ENCODE measurements at places on chromosomes 6 and 20.
A peak's percentile ranks its signal among the peaks of the same experiment; 100 is the strongest.

- peaks cover 1% of the 10 kb centered on the region for H3K4me1 ChIP-seq
- H3K27me3 ChIP-seq = no peaks in the 10 kb centered on the region
- H3K4me3 ChIP-seq = no peak overlapping the region
These were observed 97.4 kb downstream of the RIN2 start for GRCh38 chr20:19855416-19855815.

- no peak for DNase-seq
- no peaks in the 10 kb centered on the region for H3K4me1 ChIP-seq
These were observed 174.2 kb upstream of the KCNG1 start for GRCh38 chr20:51196991-51197651.

DNA sequence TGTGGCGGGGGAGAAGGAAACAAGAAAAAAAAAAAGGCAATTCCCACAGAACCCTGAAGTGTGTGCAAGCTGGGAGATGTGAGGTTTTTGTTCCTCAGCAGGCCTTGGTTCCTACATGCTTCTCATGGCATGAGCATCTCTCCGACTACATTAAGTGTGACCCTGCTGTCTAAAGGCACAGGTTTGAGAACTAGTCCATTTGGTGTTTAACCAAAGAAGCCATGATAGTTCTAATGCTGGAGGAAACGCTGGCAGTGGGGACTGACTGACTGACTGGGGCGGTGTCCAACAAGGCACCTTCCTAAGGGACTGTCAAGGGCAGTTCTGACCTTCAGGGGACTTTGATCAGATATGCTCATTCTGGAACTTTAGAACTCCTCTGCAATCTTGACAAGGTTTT lies 3.8 kb downstream of the TXNDC5 start:
- no peaks in the 10 kb centered on the region for H3K27me3 ChIP-seq
- H3K4me1 ChIP-seq = peaks cover 9% of the 10 kb centered on the region
- H3K4me3 ChIP-seq = no peak overlapping the region
- no peak overlapping the region for H3K27ac ChIP-seq
- DNase-seq = no peak
- peaks cover 26% of the 10 kb centered on the region for H3K36me3 ChIP-seq

GRCh38 chr6:19180348-19181072 lies 656.7 kb upstream of the ID4 start:
- peak; percentile 22 for DNase-seq
- H3K4me3 ChIP-seq = no peak overlapping the region
- H3K36me3 ChIP-seq = no peaks in the 10 kb centered on the region
- peak overlapping the region; percentile 43 for H3K27ac ChIP-seq
- H3K4me1 ChIP-seq = no peaks in the 10 kb centered on the region

DNA sequence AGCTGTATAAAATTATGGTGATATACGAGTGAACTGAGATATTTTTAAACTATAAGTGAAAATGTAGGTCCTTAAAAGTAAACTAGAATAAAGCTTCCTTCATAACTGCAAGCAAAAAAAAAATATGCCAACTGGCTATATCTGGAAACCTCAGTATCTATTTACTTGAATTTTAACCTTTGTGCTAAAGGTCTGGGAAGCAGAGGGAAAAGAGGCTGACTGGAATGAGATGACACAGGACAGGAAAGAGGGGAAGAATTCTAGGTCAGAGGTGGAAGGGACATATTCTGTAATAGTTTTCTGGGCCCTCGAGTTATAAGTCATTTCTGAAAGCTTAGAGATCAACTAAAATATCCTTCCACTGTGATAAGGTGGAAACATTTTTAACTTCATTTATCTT lies 46.8 kb downstream of the AIG1 start:
- no peaks in the 10 kb centered on the region for H3K4me1 ChIP-seq
- DNase-seq = no peak
- H3K27me3 ChIP-seq = no peaks in the 10 kb centered on the region
- no peaks in the 10 kb centered on the region for H3K36me3 ChIP-seq

- no peaks in the 10 kb centered on the region for H3K36me3 ChIP-seq
- H3K4me1 ChIP-seq = peaks cover 6% of the 10 kb centered on the region
- H3K27me3 ChIP-seq = no peaks in the 10 kb centered on the region
- no peak for DNase-seq
These were observed 3.3 kb downstream of the MYO6 start for GRCh38 chr6:75752365-75752764.

DNA sequence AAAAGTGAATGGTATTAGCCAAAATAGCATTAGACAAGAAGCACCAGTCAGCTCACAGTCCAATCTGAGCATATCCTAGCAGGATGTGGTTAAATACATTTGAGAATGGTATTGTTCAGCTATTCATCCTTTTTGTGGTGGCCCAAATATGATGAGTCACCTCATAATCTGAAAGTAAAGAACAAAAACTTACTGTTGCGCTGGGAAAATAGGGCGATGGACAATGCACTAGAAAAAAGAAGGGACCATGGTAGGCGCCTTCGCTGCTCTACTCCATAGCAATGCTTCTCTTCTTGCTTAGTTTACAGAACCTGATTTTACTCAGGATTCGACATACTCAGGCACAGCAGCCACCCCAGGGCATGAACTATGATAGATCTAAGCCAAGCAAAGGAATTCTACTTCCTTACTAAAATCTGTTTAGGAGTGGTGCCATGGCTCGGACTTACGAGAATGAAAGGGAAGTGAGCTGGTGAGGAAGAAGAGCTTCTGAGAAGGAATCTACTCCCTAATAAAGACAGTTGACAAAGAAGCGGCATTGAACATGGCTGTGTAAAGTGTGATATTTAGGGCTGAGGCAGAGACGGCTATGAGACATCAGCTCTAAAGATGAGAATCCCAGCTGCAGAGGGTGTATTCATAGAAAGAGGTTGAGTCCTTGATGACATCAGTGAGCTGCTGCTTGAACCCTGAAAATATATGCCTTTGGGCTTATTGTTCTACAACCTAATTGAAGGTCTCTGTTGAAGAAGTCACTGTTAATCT lies 16.6 kb upstream of the FBXO9 start:
- H3K4me1 ChIP-seq = peaks cover 6% of the 10 kb centered on the region
- no peak for DNase-seq
- H3K27ac ChIP-seq = no peak overlapping the region
- H3K36me3 ChIP-seq = no peaks in the 10 kb centered on the region
- H3K4me3 ChIP-seq = no peak overlapping the region

- H3K4me3 ChIP-seq = no peak overlapping the region
- no peaks in the 10 kb centered on the region for H3K4me1 ChIP-seq
- DNase-seq = no peak
- H3K36me3 ChIP-seq = peaks cover 11% of the 10 kb centered on the region
These were observed 17.6 kb downstream of the NQO2 start for GRCh38 chr6:3017304-3017703.

- no peaks in the 10 kb centered on the region for H3K27me3 ChIP-seq
- no peaks in the 10 kb centered on the region for H3K4me1 ChIP-seq
- H3K4me3 ChIP-seq = no peak overlapping the region
These were observed 11.8 kb downstream of the UQCC2 start for GRCh38 chr6:33699739-33700138.

DNA sequence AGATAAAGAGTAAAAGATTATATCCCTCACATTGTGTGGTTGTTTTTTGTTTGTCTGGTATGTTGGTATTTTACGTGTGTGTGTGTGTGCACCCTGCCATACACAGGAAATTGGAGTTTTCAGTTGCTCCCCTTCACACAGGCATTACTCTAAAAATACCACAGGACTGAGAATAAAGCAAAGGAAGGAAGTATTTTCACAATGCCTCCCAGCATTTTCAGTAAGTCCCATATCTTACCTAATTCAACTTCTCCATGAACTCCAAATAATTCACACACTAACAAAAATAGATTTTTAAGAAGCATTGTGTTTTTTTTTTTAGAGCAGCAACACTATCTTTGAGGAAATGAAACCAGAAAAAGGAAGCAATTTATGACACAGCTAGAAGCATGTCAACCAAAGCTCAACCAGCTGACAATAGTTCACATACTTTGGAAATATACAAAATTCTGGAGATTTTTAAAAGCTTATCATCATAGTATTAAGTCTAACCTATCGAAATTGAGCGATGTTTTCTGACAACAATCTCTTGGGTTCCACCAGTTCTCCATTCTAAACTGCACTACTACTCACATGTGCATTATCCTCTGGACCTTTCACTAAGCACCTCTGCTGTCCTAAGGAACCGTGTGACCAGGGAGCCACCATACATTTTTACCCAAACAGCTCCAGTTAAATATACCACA lies 2.1 kb downstream of the UBE2J1 start:
- peak overlapping the region; percentile 42 for H3K4me3 ChIP-seq
- H3K4me1 ChIP-seq = peaks cover 19% of the 10 kb centered on the region
- H3K36me3 ChIP-seq = no peaks in the 10 kb centered on the region
- DNase-seq = no peak
- no peaks in the 10 kb centered on the region for H3K27me3 ChIP-seq

DNA sequence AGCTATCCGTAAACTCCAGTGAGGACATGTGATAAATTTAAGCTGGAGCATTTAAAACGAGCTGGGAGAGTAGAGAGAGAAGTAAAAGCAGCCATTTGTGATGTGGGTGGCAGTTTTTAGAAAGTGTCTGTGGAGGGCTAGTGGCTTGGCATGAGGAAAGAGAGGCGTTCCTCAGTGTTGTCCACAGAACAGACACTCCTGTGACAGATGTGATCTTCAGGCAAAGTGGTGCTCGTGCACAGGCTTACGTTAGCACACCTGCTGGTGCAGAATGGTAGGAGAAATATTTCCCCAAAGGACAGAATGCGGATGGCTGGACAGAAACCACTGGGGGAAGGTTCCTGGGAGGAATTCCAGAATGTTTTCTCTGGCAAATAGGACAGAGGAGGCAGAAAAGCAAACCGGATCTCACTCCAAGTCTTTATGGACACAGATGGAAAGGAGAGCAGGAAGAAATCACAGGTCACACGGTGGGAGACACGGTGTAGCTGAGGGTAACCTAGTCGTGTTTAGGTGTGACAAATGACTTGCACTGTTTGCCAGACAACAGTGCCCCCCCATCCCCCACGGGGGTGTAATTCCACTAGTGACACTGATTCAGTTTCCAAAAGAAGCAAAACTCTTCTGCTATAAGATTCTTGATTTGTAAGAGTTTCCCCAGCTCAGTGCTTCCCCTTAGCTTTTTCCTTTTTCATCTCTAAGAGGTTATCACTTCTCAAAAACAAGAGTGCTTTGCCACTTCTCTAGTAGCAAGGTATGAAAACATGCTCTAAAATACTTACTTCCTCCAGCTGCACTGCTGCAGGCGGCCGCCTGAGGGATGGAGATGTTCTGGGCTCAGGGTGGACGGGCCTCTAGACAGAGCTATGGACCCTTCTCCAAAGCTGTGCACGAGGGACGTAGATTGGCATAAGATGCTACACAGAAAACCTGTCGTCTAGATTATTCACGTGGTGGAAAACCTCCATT lies 293.2 kb downstream of the QKI start:
- peak overlapping the region; percentile 16 for H3K4me3 ChIP-seq
- no peaks in the 10 kb centered on the region for H3K36me3 ChIP-seq
- H3K27ac ChIP-seq = no peak overlapping the region
- H3K27me3 ChIP-seq = no peaks in the 10 kb centered on the region
- peaks cover 6% of the 10 kb centered on the region for H3K4me1 ChIP-seq

GRCh38 chr20:21796059-21796458 lies 90.6 kb downstream of the PAX1 start:
- no peak overlapping the region for H3K4me3 ChIP-seq
- H3K27me3 ChIP-seq = no peaks in the 10 kb centered on the region
- no peak for DNase-seq
- no peaks in the 10 kb centered on the region for H3K36me3 ChIP-seq

DNA sequence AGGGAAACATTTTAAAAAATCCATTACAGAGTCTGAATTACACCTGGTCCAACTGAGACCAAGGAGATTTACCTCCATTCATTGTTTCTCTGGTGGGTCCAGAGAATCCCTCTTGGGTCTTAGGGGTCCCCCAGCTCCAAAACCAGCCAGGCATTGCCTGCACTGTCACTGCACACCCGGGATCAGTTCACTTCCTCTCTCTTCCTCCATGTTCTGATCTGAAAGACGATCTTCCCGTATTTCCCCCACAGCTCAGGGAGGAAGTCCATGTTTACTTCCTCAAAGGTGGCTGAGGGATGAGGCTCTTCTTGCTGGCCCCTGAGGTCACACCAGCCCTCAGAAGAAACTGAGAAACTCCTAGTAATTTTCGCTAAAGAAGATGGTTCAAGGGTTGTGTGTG lies 159.7 kb downstream of the BMP7 start:
- no peak overlapping the region for H3K4me3 ChIP-seq
- H3K4me1 ChIP-seq = no peaks in the 10 kb centered on the region
- no peaks in the 10 kb centered on the region for H3K27me3 ChIP-seq
- DNase-seq = no peak
- H3K27ac ChIP-seq = no peak overlapping the region
- H3K36me3 ChIP-seq = no peaks in the 10 kb centered on the region

DNA sequence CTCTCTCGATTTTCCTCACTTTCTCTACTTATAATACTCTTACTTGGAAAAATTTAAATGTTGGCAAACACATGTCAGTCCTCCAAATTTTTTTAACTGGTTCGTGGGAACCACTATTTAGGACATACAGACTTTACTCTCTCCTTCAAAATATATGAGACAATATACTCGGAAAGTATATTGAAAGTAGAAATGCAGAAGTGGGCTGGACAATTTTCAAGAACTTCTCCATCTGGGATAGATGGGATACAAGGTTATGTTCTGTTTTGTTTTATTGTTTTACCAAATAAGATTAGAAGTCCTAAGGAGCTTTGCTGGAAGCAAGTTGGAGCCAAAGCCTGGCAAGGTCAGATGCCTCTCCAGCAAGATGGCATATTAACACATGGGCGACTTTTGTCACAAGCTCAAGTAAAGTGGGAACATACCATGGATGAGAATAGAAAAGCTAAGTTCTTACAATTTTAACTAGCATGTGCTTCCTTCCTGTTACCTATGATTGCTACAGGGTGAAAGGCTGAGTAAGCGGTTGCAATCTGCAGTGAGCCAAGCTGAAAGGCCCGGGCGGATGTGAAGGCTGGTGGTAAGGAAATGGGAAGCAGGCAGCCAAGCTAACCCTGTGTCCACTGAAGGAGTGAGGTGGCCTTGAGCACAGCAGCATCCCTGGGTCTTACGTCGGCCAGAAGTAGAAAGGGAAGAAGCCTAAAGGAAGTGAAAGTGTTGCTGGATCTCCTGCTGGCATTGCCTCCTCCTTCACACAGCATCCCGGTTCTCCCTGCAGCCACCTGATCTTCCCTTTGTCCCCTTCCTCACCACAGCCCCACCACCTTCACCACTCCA lies 7.1 kb downstream of the MAP3K5 start:
- H3K36me3 ChIP-seq = no peaks in the 10 kb centered on the region
- peak overlapping the region; percentile 93 for H3K27ac ChIP-seq
- H3K4me3 ChIP-seq = no peak overlapping the region
